ENCODE measurements at places on chromosomes 4 and X.

GRCh38 chr4:168212656-168213055, 105.9 kb downstream of the DDX60 start:
- DNase-seq, result no peak

GRCh38 chr4:46844325-46844917, 64.6 kb downstream of the COX7B2 start:
- peak; percentile 13 for DNase-seq

DNA sequence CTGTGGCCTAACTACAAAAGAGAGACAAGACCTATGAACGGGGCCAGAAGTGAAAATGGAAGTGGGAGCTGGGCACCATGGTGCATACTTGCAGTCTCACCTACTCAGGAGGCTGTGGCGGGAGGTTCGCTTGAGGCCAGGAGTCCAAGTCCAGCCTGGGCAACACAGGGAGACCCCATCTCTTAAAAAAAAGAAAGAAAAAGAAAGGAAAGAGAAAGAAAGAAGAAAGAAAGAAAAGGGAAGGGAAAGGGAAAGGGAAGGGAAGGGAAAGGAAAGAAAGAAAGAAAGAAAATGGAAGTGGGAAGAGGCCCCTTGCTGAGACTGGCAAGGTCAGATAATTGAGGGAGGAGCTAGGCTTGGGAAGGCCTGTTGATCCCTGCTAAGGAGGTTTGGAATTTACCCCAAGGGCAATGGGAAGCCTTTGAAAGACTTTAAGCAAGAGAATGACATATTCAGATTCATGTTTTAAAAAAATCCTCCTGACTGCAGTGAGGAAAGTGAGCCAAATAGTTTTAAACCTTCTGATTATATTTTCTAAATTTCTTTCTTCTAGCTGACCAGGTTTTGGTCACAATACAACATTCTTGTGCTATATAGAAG, 17.7 kb upstream of the HERC5 start:
- DNase-seq, result no peak

DNA sequence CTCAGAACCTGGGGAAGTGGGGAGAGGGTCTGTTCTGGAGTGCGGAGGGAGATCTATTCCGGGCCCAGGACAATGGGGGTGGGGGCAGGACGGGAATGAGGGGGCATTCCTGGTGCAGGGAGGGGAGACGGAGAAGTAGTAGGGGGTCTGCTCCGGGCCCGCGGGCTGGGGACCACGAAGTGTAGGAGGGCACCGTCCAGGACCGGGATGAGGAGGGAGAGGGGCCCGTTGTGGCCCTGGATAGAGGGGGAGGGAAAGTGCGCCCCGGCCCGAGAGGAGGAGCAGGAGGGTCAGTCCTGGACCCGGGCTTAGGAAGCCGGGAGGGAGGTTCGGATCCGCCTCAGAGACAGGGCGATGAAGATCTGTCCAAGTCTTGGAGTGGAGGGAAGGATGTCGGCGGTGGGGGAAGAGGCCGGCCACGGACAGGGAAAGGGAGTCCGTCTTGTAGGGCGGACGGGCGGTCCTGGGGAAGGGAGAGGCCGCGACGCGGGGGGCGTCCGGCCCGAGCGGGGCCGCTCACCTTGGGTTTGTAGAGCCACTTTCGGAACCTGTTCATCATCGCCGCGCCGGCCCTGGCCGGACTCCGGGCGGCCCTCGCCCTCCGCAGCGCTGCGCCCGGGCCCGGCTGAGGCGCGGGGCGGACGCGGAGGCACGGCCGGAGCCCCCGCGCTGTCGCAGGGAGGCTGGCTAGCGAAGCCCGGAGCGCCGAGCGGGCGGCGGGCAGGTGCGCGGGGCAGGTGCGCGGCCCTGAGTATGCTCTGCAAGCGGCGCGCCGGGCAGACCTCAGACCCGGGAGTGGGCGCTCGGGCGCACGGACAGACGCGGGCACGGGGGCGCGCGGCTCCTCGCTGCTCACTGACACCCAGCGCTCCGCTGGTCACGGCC, at the start of gene ZFYVE28:
ZFYVE28 (minus strand) TSS at position 881 of the 885 bp plus-strand sequence; CDS start at position 559, 322 bp downstream.
- DNase-seq, result no peak

DNA sequence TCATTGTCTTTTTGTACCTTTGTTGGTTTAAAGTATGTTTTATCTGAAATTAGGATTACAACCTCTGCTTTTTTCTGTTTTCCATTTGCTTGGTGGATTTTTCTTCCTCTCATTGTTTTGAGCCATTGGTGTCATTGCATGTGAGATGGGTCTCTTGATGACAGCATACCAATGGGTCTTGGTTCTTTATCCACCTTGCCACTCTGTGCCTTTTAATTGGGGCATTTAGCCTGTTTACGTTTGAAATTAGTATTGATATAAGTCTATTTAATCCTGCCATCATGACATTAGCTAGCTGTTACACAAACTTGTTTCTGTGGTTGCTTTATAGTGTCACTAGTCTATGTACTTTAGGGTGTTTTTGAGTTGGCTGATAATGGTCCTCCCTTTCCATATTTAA, 145.7 kb downstream of the GUCY2F start:
- no peak for DNase-seq

GRCh38 chrX:105945266-105945665, 93.3 kb downstream of the SERPINA7 start:
- DNase-seq, result no peak

DNA sequence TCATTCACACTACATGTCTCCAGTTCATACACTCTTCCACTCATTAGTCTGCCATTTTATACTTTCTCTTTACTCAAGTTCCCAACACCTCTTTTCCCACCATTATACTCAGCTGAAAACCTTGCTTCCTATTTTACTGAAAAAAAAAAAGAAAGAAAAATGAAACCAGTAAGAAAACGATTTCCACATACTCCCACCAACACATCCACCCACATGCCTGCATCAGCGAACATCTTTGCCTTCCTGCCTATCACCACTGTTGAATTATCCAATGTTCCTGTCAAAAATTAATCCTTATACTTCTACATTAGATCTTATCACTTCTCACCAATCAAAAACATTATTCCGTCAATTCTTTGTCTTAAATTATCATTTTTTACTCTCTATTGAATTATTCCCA, 188.1 kb upstream of the FAM241A start:
- no peak for DNase-seq

- no peak for DNase-seq
These were observed 61.1 kb downstream of the ZNF518B start for GRCh38 chr4:10395971-10396580.

- DNase-seq, result no peak
These were observed 527.9 kb downstream of the SPRY1 start for GRCh38 chr4:123924536-123924935.

GRCh38 chr4:1112174-1112820, 1.1 kb downstream of the RNF212 start:
- DNase-seq, result no peak

- peak; percentile 28 for DNase-seq
These were observed 21.9 kb upstream of the IGFBP7 start for GRCh38 chr4:57131849-57132742.

- no peak for DNase-seq
These were observed 255.9 kb downstream of the SPRY1 start for GRCh38 chr4:123652476-123652875.

GRCh38 chrX:6505960-6506359, 29.0 kb downstream of the VCX3A start:
- DNase-seq, result peak; percentile 70

DNA sequence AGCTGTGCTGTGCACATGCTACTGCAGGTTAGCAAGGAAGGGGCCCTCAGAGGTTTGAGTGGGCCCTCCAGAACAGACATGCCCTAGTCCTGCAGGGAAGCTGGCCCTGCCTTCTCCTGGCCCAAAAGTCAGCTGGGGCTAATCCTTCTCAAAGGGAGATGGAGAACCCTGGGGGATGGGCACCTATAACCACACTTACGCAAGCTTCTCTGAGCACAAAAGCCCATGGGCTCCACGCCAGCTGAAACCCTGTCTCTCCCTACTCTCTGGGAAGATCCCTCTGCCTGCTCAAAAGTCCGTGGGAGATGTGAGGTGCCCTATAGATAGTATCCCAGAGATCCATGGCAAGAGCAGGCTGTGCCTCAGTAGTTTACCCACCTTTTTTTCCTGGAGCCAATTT, 58.9 kb upstream of the DKK2 start:
- no peak for DNase-seq

- no peak for DNase-seq
These were observed 59.8 kb upstream of the PPP1R2C start for GRCh38 chrX:42837747-42838146.

- DNase-seq, result no peak
These were observed 447.5 kb upstream of the RASGEF1B start for GRCh38 chr4:81919223-81919622.

DNA sequence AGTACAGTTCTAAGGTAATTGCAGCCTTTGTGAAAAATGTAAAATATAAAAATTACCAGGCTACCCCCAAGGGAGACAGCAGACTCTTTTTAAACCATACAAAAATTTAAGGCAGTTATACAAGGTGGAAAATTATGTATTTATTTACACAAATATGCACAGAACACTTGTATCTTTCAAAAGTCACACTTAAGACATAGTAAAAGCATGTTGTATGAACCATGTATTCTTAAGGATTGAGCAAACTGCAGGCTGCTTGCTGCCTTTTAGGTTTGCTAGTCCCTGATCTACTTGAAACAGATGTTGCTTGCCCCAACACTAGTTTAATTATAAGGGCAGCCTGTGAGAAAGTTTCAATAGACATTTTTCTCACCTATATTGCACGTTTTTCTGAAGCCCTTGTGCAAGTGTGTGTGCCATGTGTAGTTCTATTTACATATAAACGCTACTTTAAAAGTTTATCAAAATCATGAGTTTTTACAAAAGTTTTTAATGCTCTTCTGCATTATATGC, 72.8 kb downstream of the PRSS12 start:
- DNase-seq, result no peak

DNA sequence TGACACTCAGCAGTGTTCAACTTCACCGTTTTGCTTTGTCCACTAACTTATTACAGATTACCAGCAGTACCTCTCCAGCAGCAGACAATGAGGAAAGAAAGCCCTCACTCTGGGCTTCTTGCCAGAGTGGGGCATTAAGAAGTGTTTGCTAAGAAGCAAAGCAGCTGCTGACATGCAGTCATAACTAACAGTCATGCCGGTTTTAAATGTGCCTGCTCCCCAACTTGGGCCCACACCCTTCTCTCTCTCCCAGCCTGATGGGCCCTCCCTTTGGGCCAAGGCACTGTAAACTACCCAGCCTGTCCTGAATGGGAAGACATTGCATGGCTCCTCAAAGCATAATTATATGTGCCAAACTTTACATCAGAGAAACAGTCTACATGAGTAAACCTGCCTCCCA, 54.6 kb upstream of the HHIP start:
- DNase-seq, result no peak

DNA sequence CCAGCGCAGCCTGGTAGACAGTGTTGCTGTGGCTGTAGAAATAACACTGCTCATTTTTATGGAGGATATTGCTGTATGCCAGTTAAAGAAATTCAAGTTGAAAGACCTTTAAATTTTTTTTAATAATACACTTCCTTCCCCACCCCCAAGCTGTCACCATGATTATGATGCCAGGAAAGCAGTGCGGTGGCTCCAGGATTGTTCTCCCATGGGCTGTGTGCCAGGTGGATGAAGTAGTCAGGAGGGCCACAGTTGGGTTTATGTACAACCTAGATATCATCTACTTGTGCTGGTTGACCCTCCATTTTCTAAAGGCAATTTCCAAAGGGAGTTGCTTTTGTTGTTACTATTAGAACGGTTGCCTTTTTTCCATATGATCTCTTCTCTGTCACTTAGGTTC, 136.6 kb downstream of the AFF1 start:
- DNase-seq, result no peak

GRCh38 chr4:73161527-73162185, 92.1 kb upstream of the COX18 start:
- no peak for DNase-seq

DNA sequence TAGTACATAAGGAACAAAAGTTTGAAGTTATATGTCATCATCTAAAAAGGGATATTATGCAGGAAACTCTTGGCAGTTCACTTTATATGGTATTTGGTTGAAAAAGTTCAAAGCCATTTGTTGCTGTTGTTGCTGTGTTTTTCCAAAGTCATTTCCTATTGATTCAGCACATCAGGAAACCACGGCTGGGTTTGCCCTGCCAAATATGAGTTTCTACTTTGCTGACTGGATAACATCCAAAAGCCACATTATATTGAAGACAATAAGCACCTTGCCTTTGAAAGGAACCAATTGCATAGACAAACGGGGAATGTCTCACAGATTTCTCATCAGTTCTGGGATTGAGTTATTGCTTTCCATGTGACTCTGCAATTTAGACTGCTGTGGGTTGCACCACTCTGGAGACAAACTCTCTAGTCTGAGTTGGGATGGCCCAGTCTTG, 206.1 kb downstream of the SLC39A8 start:
- no peak for DNase-seq

DNA sequence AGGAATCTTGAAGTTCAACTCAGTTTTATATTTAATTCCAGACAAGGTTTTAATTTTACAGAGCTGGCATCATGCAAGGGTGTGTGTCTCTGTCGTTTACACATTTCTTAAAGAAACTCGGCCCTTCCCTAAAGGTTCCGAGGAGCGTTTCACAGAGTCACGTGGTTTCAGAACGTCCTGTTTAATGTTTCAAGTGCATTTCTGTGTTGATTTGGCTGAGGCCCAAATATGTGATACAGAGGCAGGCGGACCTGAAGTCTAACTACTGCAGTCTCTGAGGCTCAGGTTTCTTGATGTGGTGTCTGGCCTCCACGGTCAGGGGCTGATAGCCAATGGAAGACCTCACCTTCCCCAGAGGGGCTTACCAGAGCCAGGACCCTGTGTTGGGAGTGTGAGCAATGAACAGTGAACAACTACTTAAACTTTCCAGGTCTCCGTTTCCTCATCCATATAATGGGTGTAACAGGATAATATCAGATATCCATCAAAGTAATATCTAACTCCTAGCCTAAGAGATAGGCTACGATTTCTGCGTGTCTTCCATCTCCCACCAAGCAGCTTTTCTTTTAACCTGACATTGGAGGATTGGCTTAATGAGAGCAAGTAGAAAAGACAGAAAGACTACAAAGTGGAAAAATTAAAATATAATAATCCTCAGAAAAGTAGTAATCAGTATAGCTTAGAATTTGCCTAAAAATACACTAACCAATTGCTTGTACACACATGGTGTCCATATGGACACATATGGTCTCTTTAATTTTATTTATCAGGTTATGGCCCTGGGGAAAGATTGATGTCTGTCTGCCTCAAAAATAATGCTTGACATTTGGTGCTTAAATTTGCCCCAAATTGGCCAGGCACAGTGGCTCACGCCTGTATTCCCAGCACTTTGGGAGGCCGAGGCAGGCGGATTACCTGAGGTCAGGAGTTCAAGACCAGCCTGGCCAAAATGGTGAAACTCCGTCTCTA, 50.0 kb upstream of the TRIM2 start:
- DNase-seq, result peak; percentile 18

DNA sequence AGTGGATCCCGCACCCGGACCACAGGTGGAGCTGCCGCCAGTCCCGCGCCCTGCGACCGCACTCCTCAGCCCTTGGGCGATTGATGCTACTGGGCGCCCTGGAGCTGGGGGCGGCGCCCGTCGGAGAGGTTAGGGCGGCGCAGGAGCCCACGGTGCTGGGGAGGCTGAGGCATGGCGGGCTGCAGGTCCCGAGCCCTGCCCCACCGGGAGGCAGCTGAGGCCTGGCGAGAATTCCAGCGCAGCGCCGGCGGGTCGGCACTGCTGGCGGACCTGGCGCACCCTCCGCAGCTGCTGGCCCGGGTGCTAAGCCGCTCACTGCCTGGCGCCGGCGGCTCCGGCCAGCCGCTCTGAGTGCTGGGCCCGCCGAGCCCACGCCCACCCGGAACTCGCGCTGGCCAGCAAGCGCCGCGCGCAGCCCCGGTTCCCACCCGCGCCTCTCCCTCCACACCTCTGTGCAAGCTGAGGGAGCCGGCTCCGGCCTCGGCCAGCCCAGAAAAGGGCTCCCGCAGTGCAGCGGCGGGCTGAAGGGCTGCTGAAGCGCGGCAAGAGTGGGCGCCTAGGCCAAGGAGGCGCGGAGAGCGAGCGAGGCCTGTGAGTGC, 1256.5 kb downstream of the STIM2 start:
- no peak for DNase-seq
